Stimulated activated CD8-positive, alpha-beta memory T cell treated with anti-CD3 and anti-CD28 coated beads, Interleukin-2, amount 100 ng/mL, for 48 hours (primary cell): ENCODE measurements at places on chromosomes 5 and 9.
A peak's percentile ranks its signal among the peaks of the same experiment; 100 is the strongest.

DNA sequence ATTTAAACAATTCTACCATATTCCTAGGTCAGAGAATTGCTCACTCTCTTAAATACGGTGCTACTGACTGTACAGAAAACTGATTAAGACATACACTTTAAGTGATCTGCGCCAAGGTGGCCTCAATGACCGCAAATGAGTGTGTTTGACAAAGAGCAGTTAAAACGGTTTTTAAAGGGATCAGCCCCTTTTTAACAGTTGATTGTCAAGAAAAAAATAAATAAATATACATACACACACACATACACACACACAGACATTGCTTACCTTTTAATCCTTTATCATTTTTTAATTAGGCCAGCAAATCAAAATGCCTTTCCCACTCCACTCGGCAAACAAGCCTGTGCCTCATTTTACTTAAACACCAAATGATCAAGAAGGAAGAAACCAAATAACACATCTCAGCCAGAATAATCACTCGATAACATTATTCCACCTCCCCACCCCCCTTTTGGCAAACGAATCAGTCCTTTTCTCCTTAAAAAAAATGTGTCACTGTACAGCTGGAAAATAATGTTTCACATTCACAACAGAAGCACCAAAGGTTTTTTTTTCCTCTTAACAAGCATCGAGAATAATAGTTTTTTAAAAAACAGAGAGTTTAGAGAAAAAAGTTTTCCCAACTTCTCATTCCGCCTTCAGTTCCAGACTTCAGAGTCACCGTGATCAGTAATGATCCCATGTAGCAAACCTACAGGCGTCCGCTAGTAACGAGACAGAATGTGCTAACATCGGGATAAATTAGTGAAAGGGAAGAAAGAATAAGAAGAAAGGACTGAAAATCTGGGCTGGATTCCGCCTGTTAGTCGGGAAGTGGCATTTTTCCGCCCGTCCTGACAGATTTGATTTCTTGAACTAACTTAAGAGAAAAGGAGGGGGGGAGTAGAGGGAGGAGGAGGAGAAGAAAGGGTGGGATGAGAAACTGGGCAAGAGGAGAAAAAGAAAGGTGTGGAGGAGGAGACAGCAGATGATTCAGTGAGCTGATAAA is at the start of gene ZNF608:
Gene ZNF608 (minus strand): TSS at position 712 of the 988 bp plus-strand sequence. CDS start 1,650 bp downstream, outside the sequence.
- DNase-seq, result no peak

DNA sequence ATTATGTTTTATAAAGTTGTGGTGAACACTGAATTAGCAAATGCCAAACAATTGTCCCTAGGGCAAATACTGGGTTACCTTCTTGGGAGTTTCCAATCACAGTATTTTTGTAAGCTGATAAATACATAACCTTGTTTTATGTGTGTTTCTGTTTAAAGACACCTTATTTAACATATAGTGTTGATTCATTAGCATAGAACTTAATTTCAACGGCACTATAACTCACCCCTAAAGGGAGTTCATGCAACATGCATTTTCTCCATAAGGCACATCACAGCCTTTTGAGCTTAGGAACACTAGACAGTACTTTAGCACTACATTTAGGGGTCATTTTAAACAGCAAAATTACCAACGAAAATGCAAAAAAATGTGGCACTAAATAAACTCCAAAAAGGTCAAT is 74.2 kb upstream of the TYRP1 start:
- DNase-seq, result no peak

DNA sequence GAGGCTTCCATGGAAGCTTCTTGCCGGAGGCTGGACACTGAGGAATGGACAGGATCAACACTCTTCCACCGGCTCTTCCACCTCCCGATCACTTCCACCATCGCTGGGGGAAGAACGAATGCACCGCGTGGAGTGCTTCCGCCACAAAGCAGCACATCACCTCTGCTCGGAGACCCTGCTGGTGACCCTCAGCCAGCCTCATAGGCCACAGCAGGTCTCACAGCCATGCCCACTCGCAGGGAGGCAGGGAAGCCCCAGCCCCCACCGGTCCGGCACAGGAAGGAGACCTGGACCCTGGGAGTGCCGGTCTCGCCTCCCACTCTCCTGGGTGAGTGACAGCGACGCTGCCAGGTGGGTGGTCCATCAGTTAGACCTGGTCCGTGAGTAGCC is 4.7 kb downstream of the MRPL36 start:
- no peak for DNase-seq

DNA sequence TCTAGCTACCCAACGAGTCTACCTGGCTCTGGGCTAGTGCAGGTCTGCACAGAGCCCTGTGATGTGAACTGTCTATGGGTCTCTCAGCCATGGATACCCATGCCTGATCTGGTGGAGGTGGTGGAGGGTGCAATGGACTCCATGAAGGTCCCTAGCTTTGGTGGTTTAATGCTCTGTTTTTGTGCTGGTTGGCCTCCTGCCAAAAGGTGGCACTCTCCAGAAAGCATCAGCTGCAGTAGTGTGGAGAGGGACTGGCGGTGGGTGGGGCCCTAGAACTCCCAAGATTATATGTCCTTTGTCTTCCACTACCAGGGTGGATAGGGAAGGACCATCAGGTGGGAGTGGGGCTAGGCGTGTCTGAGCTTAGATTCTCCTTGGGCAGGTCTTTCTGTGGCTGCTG is 290.1 kb downstream of the AGTPBP1 start:
- DNase-seq, result no peak

GRCh38 chr5:3056866-3057265 is 305.4 kb upstream of the IRX2 start:
- DNase-seq, result no peak

- no peak for DNase-seq
Measured at GRCh38 chr9:94083384-94083783, 880 bp upstream of the PTPDC1 start.

GRCh38 chr5:40390281-40391149 is 289.2 kb upstream of the PTGER4 start:
- no peak for DNase-seq

- DNase-seq, result no peak
Measured at GRCh38 chr9:82606492-82607382, 456.2 kb downstream of the RASEF start.

DNA sequence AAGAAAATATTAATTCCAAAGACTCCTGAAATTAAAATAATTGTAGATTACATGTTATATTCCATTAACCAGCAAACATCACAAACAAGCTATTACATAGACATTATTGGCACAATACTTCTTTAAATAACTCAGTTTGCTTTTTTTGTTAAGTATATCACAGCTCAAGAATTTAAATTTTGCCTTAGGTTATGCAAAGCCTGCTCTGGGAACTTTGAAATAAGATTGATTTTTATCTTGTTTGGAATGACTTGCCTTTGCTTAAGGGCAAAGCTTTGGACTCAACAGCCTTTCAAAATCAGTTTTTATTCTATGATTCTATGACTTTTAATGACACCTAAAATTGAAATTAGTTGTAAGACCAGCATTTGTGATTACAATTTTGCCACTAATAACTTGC is 78.2 kb downstream of the ALDH7A1 start:
- DNase-seq, result no peak

DNA sequence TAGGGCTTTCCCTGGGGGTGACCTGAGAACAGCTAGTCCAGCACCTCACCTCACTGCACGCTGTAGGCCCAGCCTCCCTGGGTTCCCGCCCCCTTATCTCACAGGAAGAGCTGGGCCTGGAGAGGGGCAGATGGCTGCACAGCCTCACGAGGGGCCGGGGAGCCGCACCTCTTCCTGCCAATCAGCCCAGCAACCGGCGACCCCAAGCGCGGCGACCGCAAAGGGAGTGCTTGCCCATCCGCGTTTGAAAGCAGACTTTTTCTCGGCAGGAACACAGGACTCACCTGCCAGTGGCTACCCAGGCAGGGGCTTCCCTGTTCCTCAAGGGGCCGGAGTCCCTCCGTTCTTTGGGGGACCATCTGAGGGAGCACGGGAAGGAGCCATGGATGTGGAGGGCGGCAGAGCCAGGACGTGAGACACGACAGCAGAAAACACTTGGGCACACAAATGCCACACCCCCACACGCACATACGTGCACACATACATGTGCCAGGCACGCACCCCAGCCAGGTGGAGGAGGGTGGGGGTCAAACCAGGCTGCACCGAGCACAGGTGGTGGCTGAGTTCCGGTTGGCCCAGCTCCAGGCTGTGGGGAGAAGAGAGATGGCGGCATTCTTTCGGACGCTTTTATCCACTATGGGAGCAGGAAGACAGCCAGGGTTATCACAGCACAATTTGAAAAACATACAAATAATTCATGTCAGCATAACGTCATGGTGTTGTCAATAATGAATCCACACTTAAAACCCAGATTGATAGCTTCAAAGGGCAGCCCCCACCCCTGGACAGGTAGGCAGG is 11.3 kb downstream of the TMEM250 start:
- DNase-seq, result no peak

- no peak for DNase-seq
Measured at GRCh38 chr5:123035918-123036390, 571 bp downstream of the PPIC start.

- DNase-seq, result no peak
Measured at GRCh38 chr5:116075191-116075831, 9.5 kb upstream of the COMMD10 start.

DNA sequence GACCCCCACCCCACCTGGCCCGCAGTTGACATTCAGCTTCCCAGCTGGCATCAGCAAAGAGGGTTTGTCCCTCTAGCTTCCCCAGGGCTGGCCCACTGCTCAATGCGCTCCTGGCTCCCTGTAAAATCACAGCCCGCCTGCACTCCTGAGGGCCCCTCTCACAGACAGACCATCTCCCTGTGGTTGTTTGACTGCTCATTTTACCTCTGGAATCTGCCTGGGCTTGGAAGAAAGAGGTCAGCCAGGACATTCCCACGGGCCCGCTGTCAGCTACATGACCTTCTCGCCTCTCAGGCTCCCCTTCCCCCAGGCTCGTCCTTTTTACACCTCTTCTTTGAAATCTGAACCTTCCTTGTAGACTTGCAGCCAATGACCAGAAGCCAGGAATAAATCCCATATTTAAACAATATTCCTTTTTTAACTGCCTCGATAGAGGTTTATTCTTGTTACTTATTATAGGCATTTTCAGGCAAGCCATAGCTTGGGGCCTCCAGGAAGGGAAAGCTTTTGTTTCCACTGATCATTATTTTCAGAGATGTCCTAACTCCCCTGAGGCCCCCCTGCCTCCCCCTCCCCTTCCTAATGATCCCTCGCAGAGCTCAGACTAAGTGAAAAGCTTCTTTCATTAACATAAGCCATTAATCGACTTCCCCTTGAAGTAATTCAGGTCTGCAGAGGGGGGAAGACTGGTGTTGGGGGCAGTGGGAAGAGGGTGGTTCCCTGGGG is 76.3 kb upstream of the IQGAP2 start:
- DNase-seq, result no peak

DNA sequence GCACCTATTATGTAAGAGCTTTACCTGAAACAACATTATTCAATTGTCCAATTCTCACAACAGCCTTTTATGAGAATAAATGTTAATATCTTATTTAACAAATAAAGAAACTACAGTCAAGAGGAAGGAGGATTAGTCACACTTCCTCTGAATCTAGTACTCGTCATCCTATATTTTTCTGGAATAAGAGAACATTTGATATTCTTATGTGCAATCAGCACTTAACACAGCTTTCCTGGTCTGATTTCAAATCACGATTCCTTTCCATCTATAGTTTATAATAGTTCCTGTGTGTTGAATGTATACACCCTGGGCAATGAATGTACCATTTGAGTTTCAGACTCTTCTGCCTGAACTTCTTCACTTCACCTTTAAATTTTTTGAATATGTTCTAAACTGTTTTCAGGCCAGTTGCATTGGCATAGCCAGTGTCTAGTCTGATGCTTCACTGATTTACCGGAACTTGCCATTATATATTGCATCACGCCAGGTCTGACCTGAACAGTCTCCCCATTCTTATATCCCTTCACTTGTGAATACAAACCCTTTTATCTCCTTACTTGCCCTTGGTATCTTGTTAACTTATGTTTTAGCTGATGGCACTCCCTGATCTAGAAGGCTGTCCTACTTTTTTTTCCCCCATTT is 698.3 kb downstream of the MAT2B start:
- DNase-seq, result no peak

DNA sequence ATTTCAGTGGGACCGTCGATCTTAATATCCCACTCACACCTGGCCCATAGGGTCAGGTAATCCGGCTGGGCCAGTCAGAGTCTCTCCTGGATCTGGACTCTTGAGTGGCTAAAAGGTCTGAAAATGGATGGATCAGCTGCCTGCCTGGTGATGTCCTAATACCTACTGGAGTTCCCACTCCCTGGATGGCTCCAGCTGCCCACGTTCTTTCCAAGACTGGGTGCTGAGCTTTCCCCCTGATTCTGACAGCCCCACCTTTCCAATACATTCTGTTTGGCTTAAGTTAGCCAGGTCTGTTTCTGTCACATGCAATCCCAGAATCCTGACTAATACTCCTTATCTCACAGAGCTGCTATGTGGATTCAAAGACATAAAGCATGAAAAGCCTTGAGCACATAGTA is 10.2 kb downstream of the SH3PXD2B start:
- DNase-seq, result no peak

DNA sequence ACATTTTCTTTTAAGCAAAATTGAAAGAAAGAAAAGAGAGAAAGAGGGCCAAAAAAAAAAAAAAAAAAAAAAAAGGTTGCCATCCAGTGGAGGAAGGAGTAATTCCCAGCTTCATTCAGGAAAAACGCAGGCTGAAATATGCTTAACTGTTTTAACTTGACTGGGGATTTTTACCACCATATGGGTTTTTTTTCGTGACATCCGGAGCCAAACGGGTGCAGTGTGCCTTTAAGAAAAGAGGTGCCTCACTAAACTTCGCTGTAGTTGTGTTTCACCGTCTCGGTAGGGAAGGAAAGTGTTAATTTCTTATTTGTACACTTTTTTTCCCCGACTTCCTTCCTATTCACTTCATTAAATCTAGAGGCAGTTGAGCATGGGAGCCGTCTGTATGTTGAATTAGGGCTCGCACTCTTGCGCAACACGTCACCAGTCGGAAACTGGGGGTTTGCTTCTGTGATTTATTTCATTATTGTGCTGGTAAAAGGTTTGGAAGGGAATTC is 143.0 kb downstream of the SMARCA2 start:
- DNase-seq, result peak; percentile 7

- peak; percentile 83 for DNase-seq
Measured at GRCh38 chr5:131263648-131264450, at the start of gene CDC42SE2. TSS of gene CDC42SE2 (plus strand) at chr5:131264053. CDS start at chr5:131359494, 95,441 bp downstream.

GRCh38 chr9:20863945-20864344 is 167.5 kb downstream of the HACD4 start:
- DNase-seq, result no peak

DNA sequence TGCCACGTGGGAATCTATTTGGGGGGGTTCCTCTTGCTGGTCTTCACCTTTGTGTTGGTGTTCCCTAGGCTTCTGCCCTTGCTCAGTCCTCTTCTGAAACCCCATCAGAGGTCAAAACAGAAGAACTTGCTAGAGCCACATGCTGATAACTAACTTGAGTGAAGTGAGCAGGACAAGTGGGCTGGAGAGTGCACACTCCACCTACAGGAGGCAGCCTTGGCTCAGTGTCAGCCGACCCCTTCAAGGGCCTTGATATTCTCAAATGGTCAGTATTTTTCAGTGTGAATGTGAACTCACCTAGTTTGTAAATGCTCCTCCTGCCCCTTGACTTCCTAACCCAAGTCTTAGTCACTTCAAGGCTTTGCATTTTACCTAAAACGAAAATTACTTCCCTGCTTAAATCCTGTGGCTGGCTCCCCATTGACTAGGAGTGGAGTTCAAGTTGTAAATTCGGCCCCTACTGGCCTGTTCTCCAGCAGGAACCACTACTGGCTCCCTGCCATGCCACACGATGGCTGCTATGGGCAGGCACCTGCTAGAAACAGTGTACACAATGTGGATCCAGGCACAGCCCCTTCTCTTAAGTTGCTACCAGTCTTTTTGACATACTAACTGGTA is 3.6 kb upstream of the SLC1A3 start:
- DNase-seq, result no peak

- no peak for DNase-seq
Measured at GRCh38 chr5:8150791-8151190, 281.8 kb downstream of the MTRR start.

GRCh38 chr5:154437281-154437965 is 8.4 kb upstream of the SAP30L start:
- DNase-seq, result no peak
